ENCODE measurements at places on chromosomes 5 and 9.
A peak's percentile ranks its signal among the peaks of the same experiment; 100 is the strongest.

GRCh38 chr9:90830977-90831376 is 29.4 kb downstream of the SYK start:
- H3K27me3 ChIP-seq, result no peaks in the 10 kb centered on the region
- H3K36me3 ChIP-seq, result no peaks in the 10 kb centered on the region
- no peaks in the 10 kb centered on the region for H3K4me1 ChIP-seq
- H3K4me3 ChIP-seq, result no peak overlapping the region
- no peak for DNase-seq
- H3K27ac ChIP-seq, result no peak overlapping the region

DNA sequence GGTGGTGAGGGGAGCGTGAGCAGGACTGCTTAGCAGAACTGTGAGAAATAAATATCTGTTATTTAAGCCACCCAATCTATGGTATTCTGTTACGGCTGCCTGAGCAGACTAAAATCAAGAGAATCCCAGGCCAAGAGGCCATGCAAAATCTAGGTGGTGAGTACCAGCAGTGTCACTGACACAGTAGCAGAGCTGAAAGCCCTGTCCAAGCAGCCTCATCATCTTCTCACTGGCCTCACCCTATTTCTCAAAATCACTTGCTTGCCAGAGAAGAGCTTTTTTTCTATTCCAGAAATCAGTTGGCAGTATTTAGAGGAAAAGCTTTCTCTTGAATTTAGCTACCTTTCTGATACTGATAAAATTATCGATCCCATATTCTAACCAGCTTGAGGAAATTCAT is 68.0 kb downstream of the RETREG1 start:
- no peaks in the 10 kb centered on the region for H3K4me1 ChIP-seq
- no peak overlapping the region for H3K27ac ChIP-seq
- no peak for DNase-seq
- H3K27me3 ChIP-seq, result no peaks in the 10 kb centered on the region
- H3K4me3 ChIP-seq, result no peak overlapping the region

DNA sequence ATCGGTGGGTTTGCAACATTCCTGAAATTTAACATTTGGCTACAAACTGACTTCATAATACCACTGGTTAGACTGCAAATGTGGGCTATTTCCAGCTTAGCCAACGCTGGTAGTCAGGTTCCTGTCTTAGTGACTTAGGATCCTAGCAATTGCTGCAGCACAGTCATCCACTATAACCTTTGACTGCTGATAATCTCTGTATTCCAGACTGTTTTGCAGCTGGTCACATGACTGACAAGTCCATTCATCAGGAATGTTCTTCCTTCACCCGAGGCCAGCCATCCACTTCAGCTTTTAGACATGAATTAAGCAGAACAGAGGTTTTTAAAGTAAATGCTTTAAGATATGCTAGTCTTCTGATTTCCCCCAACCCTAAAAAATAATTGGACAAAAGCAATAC is 425.9 kb upstream of the MPDZ start:
- peak overlapping the region; percentile 39 for H3K27ac ChIP-seq
- no peaks in the 10 kb centered on the region for H3K27me3 ChIP-seq
- H3K4me3 ChIP-seq, result no peak overlapping the region
- no peaks in the 10 kb centered on the region for H3K4me1 ChIP-seq
- H3K36me3 ChIP-seq, result no peaks in the 10 kb centered on the region

- H3K36me3 ChIP-seq, result no peaks in the 10 kb centered on the region
- H3K27me3 ChIP-seq, result no peaks in the 10 kb centered on the region
- H3K4me3 ChIP-seq, result no peak overlapping the region
- H3K4me1 ChIP-seq, result peaks cover 4% of the 10 kb centered on the region
- DNase-seq, result peak; percentile 30
- no peak overlapping the region for H3K27ac ChIP-seq
Observed at GRCh38 chr5:64149268-64149667, 16.4 kb upstream of the RNF180 start.

- no peaks in the 10 kb centered on the region for H3K36me3 ChIP-seq
- no peaks in the 10 kb centered on the region for H3K27me3 ChIP-seq
- no peak overlapping the region for H3K4me3 ChIP-seq
- no peak for DNase-seq
- H3K27ac ChIP-seq, result no peak overlapping the region
- no peaks in the 10 kb centered on the region for H3K4me1 ChIP-seq
Observed at GRCh38 chr9:137521405-137521985, 28.7 kb downstream of the PNPLA7 start.

DNA sequence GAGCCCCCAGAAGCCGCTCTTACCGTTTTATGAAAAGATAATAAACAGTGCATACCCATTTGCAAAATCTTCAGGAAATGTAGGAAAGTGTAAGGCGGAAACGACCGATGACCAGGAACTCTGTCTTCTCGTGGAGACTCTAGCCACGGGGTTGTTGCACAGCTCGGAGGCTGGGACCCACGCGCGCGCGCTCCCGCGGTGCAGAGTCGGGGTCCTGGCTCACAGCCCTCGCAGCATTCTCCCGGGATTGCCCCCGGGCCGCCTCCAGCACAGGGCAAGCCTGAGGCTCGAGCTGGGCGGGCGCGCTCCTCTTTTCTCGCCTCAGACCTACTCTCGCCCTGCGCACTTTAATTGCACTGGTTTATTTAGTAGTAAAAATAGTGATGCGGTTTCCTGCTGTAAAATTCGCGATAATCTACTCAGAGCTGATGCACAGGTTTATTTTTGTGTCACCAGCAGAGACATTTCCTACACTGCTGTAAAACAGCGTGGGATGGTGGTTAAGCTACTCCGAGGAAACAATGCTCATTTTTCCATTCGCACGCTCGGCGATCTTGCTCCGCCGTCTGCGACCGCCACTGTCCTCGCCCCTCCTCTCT is 15.5 kb downstream of the TRIM7 start:
- no peak overlapping the region for H3K27ac ChIP-seq
- H3K36me3 ChIP-seq, result no peaks in the 10 kb centered on the region
- peak; percentile 48 for DNase-seq
- no peaks in the 10 kb centered on the region for H3K27me3 ChIP-seq
- peak overlapping the region; percentile 96 for H3K4me3 ChIP-seq
- peaks cover 4% of the 10 kb centered on the region for H3K4me1 ChIP-seq

DNA sequence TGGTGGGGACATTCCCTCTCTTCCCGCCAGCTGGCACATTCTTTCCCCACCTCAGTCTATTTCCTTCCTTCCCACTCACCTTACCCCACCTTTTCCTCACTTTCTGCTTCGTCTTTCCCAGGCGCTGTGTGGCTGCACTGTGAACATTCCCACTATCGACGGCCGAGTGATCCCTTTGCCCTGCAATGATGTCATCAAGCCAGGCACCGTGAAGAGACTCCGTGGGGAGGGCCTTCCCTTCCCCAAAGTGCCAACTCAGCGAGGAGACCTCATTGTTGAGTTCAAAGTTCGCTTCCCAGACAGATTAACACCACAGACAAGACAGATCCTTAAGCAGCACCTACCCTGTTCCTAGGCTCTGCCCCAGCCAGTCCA is 7.3 kb downstream of the DNAJB5 start:
- H3K36me3 ChIP-seq, result no peaks in the 10 kb centered on the region
- H3K4me1 ChIP-seq, result peaks cover 24% of the 10 kb centered on the region
- DNase-seq, result peak; percentile 77
- H3K27ac ChIP-seq, result peak overlapping the region; percentile 94
- no peak overlapping the region for H3K4me3 ChIP-seq

GRCh38 chr9:4086119-4087090 is 213.5 kb downstream of the GLIS3 start:
- no peak overlapping the region for H3K4me3 ChIP-seq
- peaks cover 14% of the 10 kb centered on the region for H3K4me1 ChIP-seq
- H3K36me3 ChIP-seq, result no peaks in the 10 kb centered on the region
- DNase-seq, result no peak

DNA sequence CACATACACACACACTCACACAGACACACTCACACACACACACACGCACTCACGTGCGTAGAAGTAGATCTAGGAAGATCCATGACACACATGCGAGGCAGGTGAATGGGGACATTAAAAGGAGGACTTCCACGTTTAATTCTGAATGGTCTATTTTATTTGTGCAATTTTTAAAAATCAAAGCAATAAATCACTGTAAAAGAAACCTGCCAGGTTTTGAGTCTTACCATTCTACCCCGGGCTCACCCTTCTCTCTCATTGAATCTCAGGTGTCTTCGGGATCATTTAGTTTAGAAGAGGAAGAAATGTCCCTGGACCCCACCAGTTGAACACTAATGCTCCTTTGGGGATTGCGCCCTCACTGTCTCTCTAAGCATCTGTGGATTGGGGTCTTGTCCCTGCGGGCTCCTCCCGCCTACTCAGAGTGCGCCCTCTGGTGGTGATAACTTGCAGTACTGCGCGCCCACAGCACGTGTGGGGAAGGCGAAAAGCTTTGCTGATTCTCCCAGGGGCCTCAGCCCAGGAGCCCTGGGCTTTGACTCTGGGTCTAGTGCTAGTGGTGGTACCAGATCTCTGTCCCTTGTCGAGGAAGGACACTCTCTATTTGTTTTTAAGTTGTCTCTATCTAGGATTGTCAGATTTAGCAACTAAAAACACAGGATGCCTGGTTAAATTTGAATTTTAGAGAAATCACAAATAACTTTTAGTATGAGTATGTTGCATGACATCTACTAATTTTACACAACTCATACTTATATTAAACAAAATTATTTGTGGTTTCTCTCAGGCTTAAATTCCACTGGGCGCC is 34.8 kb downstream of the BOD1 start:
- H3K4me3 ChIP-seq, result no peak overlapping the region
- DNase-seq, result peak; percentile 51
- H3K36me3 ChIP-seq, result no peaks in the 10 kb centered on the region
- H3K4me1 ChIP-seq, result no peaks in the 10 kb centered on the region
- no peak overlapping the region for H3K27ac ChIP-seq

DNA sequence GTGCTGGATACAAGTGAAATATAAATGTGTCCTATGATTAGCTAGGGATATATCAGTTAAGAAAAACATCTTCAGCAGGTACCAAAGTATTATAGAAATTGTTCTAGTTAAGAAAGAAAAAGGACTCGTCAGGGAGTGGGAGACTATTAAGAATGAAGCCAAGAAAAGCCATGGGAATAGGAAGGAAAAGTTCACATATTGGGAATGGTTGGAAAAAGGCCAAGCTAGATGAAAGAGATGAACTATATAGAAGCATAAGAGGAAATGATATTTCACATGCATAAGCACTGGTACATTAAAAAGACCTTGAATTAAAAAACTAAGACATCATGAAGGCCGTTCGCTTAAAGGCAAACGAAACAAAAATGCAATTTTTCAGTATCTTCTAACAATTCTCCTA is 237.7 kb downstream of the ADAMTS6 start:
- H3K4me3 ChIP-seq, result no peak overlapping the region
- no peak overlapping the region for H3K27ac ChIP-seq
- H3K36me3 ChIP-seq, result no peaks in the 10 kb centered on the region
- no peaks in the 10 kb centered on the region for H3K4me1 ChIP-seq
- DNase-seq, result no peak

DNA sequence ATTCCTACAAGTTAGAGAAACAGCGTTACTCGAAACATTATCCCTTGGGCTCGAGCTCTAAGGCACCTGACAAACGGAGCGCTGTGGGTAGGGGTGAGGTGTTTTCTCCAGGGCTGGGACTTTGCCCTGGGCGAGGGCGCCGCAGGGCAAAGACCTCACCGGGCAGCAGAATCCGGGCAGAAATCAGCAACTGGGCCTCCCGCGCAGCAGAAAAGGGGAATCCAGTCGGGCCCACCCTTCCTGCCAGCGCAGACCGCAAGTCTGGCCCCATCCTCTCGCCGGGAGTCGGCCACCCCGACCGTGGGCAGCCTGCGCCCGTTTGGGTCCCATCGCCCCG is 430 bp upstream of the MSH3 start:
- peak overlapping the region; percentile 62 for H3K4me3 ChIP-seq

GRCh38 chr9:4690144-4690543 is 10.8 kb downstream of the CDC37L1 start:
- no peaks in the 10 kb centered on the region for H3K27me3 ChIP-seq
- no peak for DNase-seq
- no peaks in the 10 kb centered on the region for H3K36me3 ChIP-seq
- no peak overlapping the region for H3K27ac ChIP-seq

- H3K4me3 ChIP-seq, result no peak overlapping the region
- no peak overlapping the region for H3K27ac ChIP-seq
- no peaks in the 10 kb centered on the region for H3K36me3 ChIP-seq
- H3K4me1 ChIP-seq, result peaks cover 14% of the 10 kb centered on the region
Observed at GRCh38 chr9:130262061-130262745, 3.4 kb upstream of the HMCN2 start.

GRCh38 chr5:181163487-181164075 is 16.2 kb downstream of the OR2V2 start:
- no peaks in the 10 kb centered on the region for H3K36me3 ChIP-seq
- peaks cover 1% of the 10 kb centered on the region for H3K4me1 ChIP-seq
- DNase-seq, result no peak
- H3K27ac ChIP-seq, result no peak overlapping the region
- H3K27me3 ChIP-seq, result peaks cover 28% of the 10 kb centered on the region

GRCh38 chr5:146079695-146080373 is 25.5 kb downstream of the PLAC8L1 start:
- no peak overlapping the region for H3K4me3 ChIP-seq
- H3K27me3 ChIP-seq, result no peaks in the 10 kb centered on the region
- no peak for DNase-seq

- no peak overlapping the region for H3K4me3 ChIP-seq
- no peak overlapping the region for H3K27ac ChIP-seq
- no peaks in the 10 kb centered on the region for H3K27me3 ChIP-seq
- DNase-seq, result no peak
Observed at GRCh38 chr5:98602534-98603112, 170.8 kb upstream of the RGMB start.

GRCh38 chr9:99361817-99362216 is 139.7 kb downstream of the SEC61B start:
- H3K36me3 ChIP-seq, result no peaks in the 10 kb centered on the region
- H3K4me3 ChIP-seq, result no peak overlapping the region

DNA sequence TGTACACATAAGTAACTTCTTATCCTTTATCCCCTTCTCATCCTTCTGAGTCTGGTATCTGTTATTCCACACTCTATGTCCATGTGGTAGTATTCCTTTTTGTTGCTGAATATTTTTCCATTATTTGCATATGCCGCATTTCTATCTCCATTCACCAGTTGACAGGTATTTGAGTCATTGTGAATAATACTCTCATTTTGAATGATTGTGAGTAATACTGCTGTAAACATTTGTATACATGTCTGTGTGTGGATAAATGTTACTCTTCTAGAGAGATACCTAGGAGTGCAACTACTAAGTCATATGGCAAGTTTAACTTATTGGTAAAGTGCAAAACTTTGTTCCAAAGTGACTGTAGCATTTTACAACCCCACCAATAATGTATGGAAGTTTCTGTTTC is 15.6 kb downstream of the RIC1 start:
- no peak for DNase-seq
- no peak overlapping the region for H3K4me3 ChIP-seq
- H3K27me3 ChIP-seq, result no peaks in the 10 kb centered on the region
- no peaks in the 10 kb centered on the region for H3K36me3 ChIP-seq

DNA sequence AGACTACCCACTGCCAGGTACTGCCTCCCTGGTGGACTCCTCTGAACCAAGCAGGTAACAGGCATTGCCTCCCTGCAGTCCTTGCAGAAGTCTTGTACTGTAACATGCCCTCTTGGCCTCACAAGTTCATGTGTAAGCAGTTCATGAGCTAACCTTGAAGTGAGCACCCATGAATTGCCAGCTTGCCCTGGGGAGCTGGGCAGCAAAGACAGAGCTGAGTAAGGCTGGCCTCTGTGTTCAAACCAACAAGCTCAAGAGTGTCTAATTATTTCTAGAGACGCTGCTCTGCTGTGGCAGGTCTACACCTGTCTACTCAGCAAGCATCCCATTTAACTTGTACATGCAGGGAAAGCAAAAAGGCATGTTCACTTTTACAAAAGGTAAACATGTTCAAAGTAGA is 113.5 kb downstream of the FEM1C start:
- H3K27ac ChIP-seq, result no peak overlapping the region
- DNase-seq, result no peak
- no peak overlapping the region for H3K4me3 ChIP-seq
- H3K36me3 ChIP-seq, result no peaks in the 10 kb centered on the region

Measured in hepatocyte (in vitro differentiated cells).